ENCODE measurements at places on chromosomes 6 and 20.

DNA sequence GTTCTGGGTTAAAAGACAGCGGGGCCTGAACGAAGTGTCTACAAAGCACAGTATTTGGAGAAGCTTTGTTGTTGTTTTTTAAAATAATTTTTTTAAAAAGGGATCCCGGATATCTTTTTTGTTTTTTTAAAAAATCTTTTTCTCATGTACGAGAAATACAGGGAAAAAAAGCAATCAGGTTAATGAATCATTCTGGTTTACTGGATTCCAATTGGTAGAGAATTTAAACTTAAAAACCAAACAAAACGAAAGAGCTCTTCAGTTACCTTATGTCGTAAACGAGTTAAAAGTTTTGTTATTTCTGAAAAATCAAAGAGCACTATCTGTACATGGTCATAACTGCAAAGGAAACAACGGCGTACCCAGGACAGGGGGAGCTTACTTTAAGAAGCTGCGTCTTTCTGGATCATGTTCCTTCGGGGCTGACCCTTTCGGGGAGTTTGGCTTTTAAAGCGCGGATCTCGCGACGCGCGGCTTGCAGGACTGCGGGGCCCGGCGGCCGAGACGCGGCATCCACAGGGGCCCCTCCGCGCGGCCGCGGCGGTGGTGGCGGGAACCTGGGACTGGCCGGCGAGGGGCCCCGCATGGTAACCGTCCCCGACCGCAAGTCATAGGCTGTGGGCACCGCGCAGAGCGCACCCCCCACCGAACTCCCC lies 927 bp downstream of the IL20RA start:
- DNase-seq = no peak

DNA sequence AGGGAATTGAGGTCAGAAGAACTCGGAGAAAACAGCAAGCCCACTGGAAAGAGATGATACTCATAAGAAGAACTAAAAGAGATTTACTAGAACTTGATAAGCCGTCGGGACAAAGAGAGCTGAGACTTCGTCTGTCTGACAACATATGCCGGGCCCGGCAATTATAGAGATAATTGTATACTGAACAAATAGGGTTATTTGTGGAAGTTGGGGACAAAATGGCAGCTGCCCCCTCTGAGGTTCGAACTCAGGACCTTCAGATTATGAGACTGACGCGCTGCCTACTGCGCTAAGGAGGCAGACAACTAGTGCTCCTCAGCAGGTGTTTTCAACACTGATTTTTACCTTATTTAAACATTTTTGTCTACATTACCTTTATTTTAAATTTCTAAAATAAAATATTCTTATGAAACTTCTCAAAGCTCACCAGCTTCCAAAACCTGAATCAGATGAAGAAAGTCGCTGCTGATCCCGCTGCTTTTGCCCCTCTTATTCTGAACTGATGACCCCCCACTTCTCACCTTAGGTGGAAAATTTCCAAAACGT lies 29.3 kb upstream of the TRIM27 start:
- no peak for DNase-seq

GRCh38 chr6:26270486-26270861 lies 94.5 kb upstream of the BTN3A2 start:
- no peak for DNase-seq

GRCh38 chr6:81929828-81930227 lies 177.3 kb upstream of the TENT5A start:
- DNase-seq = no peak

- peak; percentile 12 for DNase-seq
Observed at GRCh38 chr6:75204959-75205775, 686 bp downstream of the COL12A1 start.

DNA sequence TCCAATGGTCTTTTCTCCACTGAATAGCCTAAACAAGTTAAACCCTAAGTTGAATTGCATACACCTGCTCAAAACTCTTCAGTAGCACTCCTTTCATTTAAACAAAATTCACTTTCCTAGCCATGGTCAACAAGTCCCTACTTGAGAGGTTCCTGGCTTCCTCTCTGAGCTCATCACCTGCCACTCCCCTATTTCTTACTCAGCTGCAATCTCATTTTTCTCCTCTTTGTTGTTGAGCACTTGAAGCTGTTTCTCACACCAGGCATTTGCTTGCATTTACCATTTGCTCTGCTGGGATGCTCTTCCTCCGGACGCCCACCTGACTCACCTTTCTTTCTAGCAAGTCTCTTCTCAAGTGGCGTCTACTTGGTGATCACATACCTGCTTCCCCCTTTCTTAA lies 38.5 kb downstream of the EDN1 start:
- no peak for DNase-seq

DNA sequence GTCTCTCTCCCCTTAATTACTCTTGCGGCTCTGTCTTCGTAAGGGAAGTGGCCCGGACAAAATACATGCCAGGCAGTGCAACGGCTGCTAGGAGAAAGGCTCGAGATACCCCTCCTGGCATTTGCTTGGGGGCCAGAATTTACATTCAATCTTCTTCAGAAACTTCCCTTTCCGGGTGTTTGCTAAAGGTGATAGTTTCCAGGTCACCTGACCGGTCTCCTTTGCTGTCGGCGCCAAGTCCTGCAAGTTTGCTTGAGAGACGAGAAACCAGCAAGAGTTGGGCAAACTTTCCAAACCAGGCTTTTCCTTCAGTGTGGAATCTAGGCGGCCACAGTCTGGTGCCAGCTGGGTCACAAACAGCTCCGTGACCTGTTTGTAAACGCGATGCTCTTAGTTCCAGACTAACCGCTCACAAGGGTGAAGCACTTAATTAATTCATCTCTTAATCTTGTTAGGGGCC lies 563 bp upstream of the SRSF3 start:
- no peak for DNase-seq

GRCh38 chr20:63274381-63275228 lies 2.0 kb downstream of the ARFGAP1 start:
- DNase-seq = no peak

DNA sequence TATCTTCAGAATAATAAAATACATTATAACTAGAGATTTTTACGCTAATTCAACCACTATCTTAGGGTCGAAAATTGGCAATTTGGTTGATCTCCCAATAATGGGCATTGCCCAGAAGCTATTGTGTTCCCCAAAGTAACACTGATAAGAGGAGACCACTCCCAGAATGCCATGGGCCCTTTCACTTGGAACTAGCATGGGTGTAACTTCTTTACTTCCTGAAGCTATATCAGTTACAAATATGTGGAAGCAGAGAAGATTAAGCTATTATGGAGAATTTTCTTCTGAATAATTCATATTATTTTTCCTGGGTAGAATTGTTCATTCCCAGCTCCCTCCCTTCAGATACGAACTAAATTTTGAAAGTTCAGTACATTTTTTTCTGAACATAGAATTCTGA lies 48.2 kb upstream of the JAG1 start:
- DNase-seq = no peak

- no peak for DNase-seq
Observed at GRCh38 chr6:160348223-160349019, at the start of gene SLC22A3. TSS of gene SLC22A3 (plus strand) at chr6:160348378. CDS start at chr6:160348420, 42 bp downstream.

GRCh38 chr6:140353536-140353935 lies 979.1 kb upstream of the CITED2 start:
- DNase-seq = no peak

GRCh38 chr6:111870051-111870741 lies 3.1 kb downstream of the FYN start:
- DNase-seq = no peak

- DNase-seq = no peak
Observed at GRCh38 chr6:26008470-26008869, 45.9 kb downstream of the TRIM38 start.

- DNase-seq = no peak
Observed at GRCh38 chr6:164109770-164110140, 695.2 kb downstream of the QKI start.

- no peak for DNase-seq
Observed at GRCh38 chr6:57094689-57095088, 4.7 kb downstream of the ZNF451 start.

- no peak for DNase-seq
Observed at GRCh38 chr20:63267691-63268090, 4.9 kb upstream of the ARFGAP1 start.

DNA sequence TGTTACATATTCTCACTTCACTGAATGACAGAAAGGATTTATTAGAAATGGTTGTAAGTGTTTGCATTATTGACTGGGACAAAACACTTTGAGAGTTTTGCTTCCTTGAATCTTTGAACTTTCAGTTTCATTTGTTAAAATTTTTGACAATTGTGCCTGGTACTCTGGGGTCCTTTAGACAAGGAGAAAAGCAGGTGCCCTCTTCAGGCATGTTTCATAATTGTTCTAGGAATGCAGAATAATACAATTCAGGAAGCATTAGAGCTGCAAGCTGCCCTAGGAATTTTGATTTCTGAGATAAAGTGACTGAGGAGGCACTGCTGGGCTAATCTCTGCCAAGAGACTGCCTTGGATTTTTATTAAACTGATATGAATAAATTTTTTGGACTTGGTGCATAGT lies 49.7 kb downstream of the TOP1 start:
- no peak for DNase-seq

- DNase-seq = no peak
Observed at GRCh38 chr6:117561128-117561527, 41.2 kb downstream of the GOPC start.

GRCh38 chr6:123503619-123504018 lies 133.1 kb downstream of the TRDN start:
- no peak for DNase-seq

DNA sequence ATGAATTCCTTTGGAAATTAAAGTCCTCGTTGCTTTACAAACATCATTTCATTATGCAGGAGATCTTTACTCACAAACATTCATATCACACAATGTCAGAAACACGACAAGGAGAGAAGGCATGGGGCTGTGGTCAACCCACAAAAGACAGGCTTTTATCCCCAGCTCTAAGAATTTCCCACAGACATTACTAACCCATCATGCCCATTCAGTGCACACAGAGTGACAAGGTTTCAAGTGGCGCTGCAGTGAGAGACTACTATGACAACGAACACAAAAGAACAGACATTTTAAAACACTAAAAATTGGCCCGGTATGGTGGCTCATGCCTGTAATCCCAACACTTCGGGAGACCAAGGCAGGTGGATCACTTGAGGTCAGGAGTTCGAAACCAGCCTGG lies 579.8 kb upstream of the AGPAT4 start:
- no peak for DNase-seq

DNA sequence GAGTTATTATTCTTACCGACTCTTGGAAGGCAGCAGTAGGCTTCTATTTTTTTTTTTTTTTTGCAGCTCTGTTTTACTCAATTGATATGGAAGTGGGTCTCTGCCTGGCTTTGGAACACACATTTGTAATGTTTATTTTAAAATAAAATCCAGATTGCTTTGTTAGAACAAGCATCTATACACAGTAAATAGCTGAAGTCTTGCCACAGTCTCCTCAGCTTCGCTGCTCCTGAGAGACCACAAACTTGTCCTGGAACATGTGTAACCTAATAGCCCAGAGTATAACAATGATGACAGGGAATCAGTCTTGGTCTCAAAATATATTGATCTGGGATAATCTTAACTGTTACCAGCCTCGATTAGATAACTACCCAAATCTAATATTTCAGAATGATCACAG lies 299.8 kb upstream of the NOX3 start:
- no peak for DNase-seq

GRCh38 chr6:136408204-136408603 lies 118.6 kb upstream of the BCLAF1 start:
- DNase-seq = no peak

DNA sequence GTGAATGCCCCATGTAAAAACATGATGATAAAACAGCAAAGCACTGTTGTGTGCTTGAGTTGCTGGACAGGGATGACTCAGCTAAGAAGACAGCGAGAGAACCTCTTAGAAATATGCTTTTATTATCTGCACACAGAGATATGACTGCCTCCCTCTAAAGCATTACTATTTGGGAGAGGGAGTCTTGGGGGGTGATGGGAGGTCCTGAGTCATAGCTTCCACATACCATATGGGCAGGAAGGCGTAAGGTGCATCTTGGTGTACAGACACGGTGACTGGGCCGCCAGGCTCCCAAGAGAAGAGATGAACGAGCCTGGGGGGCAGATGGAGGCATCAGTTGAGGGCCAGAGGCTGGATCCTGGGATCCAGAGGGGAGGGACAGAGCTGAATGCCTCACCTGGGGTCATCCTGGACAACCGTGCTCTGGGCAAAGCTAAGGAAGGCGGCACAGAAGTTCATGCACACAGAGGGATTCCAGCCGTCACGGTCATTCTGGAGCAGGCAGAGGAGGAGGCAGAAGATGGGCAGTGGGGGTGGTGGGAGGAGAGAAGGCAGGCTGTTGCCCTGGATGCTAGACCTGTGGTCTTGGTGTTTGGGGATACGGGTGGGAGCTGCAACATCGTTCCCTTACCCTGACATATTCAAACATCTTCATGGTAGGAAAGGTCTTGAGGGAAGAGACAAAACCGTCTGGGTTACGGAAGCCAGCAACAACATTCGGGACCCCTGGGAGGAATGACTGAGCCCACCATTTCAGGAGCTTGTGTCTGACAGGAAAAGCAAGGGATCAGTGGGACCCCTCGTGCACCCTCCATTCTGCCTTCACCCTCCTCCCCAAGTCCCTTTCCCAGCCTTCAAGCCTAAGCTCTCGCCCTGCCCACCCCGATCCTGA lies 2.0 kb downstream of the DXO start:
- no peak for DNase-seq

GRCh38 chr6:46042355-46042999 lies 26.8 kb upstream of the CLIC5 start:
- DNase-seq = no peak

DNA sequence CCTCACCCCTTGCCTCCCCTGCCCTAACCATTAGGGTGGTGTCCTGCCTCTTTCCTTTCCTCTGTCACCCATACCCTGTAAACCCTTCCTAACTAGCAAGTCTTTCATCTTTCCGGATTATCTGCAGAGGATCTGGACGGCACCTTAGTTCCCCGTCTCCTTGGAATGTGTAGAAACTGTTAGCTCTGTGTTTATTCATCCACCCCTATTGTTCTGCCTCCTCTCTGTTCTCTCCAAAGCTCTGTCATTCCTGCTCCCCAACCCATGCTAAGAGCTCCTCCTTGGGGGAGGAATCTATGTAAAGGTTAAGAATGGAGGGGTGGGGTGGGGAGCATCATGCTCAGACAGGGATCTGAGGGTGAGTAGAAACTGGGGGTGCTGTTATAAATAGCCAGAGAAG lies 39.4 kb upstream of the KCNK5 start:
- DNase-seq = no peak

GRCh38 chr6:3759646-3760232 lies 8.2 kb upstream of the PXDC1 start:
- DNase-seq = no peak

DNA sequence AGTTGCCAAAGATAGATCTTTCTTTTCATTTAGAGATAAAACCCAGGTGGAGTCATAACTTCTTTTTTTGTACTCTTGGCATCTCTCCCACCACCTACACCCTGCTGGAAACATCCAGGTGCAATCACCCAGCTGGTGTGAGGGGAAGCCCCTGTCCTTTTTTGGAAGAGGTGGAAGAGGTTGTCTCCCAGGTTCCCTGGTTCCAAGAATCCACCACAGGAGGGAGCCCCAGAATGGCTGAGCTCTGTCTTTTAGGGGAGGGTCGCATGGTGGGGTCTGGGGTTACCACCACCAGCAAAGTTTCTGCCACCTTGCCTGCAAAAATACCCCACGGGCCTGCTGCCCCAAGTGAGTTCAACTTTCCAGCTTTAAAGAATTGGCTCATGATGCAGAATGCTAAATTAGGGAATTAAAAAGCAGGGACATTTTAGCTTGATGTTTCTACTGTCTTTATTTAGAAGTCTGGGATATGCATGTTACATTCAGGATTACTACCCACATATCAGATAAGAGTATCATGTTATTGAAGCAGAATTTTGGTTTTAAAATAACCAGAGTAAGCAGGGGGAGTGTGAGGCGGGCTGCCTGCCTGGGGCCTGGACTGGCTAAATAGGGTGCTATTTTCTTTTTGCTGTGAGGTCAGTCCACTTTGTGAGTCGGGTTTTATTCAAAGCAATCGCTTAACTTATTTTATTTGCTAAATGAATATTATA lies 11.0 kb downstream of the SMOC2 start:
- no peak for DNase-seq
